Femur (tissue), 1 donor: ENCODE measurements at places on chromosomes 6 and 20.

GRCh38 chr20:43766917-43767316 lies 40.1 kb upstream of the GTSF1L start:
- DNase-seq: no peak

GRCh38 chr6:122713138-122713537 lies 66.4 kb upstream of the FABP7 start:
- DNase-seq: no peak

DNA sequence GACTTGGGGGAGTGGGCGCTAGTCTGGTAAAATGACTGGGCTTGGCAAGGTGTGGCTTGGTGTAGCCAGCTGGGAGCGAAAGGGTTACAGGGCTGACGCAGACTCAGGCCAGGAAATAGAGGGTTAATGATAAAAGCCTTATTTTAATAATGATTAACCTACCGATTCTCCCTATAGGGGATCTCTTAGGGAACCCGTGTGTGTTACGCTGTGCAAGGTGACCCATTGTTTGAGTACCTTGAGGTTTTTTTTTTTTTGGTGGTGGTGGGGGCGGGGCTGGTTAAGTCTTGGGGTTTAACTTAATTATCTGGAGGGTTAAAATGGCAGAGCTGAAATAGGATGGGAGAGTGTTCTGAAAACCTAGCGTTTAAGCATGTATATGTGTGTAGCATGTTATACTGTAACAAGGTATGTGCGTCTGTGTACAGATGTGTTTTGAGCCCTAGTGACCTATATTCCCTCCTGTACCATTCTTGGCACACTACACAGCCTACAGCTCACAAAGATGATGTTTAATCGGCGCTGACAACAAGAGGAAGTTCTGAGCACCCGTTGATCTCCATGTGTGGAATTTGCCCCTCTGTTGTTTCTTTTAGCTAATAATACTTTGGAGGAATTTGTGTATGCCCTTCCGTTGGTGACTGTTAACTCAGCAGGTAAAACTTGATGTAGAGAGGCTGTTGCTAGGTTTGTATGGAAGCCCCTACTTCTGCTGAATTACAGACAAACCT lies 1.3 kb downstream of the CARMIL1 start:
- DNase-seq: no peak

DNA sequence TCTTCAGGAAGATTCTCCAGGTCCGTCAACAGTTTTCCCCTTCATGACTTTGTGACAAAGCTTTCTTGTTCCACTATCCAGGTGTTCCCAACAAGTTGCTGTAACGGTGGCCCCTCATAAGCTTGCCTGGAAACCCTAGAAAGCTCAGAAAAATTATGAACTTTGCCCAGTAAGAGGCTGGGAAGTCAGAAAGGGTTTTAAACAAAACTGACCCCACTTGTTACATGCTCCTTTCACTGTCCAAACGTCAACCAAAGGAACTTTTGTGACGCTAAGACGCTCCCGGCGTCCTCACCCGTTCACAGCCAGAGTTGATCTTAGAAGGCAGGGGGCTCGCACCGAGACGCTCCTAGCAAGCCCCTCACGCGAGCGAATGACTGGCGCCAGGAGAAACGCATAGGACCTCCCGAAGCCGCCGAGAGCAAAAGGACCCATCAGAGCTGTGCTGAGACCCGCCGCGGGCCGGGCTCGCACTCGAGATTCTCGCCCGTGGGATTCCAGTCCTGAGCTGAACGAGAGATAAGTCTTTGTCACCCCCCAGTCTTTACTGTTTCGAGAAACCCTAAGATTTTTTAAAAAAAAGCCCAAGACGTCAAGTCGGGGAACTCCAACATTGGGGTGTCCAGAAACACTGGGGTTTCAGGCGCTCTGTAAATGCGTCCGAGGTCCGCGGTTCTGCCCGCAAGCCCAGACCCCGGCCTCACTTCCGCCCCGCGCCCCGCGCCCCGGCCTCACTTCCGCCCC lies 544 bp upstream of the ACAT2 start:
- no peak for DNase-seq

DNA sequence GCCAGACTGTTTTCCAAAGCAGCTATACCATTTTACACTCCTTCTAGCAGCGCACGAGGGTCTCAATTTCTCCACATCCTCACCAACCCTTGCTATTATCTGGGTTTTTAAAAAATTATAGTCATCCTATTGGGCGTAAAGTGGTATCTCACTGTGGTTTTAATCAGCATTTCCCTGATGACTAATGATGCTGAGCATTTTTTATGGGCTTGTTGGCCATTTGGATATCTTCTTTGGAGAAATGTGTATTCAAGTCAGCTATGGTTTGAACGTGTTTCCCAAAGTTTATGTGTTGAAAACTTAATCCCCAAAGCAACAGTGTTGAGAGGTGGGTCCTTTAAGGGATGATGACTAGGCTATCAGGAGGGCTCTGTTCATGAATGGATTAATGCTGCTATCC lies 6.7 kb downstream of the MCUR1 start:
- DNase-seq: no peak
